ENCODE measurements at places on chromosomes 16 and 17. TPM values are rescaled to one million over a fixed set of nuclear protein-coding genes. Genes with fewer than 3 reads are reported as not detected.

PROCA1 gene
- polyA plus RNA-seq = 0.51 TPM

- no peak for DNase-seq
Measured at GRCh38 chr17:38463451-38463858, 35.2 kb downstream of the ARHGAP23 start.

- DNase-seq = no peak
Measured at GRCh38 chr16:48539485-48540221, 70.3 kb downstream of the N4BP1 start.

GRCh38 chr17:77790143-77790829, 168.2 kb upstream of the TNRC6C start:
- no peak for DNase-seq

TMEM235 gene
- polyA plus RNA-seq = not detected

DNA sequence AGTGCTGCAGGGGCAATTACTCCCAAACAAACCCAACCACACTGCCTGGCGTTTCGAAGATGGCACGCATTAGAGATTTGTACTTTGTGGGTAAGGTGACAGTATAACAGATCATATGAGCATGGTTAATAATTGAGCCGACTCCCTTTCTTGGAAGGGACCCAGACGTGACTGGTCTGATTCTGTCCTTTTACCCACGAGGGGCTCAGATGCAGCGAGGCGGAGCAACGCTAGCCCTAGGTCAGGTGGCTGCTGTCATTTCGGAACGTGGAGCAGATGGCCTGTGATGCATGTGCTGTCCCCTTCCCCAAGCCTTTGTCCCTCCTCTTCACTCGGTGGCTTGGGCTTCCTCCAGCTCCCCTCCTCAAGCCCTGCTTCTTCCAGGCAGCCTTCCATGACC, 84.2 kb downstream of the SNX29 start:
- no peak for DNase-seq

PKMYT1 gene
- 1.2 TPM for polyA plus RNA-seq

GRCh38 chr17:73863761-73864535, 219.7 kb upstream of the SDK2 start:
- no peak for DNase-seq

DNA sequence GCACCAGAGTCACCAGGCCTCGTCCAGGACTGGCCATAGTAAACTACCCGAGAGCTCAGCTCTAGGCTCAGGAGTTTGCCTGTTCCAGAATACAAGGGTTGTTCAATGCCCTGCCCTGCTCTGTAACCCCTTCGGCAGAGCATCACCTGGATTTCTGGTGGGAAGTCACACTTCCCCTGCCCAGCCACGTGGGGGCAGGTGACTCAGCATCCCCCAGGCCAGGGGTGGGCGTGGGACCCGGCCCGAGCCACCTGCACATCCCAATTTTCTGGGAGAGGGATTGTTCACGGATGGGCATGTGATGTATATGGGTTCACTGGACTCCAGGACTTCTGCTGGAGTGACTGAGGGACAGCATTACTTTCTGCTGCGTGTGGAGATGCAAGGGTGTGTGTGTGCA, 25.8 kb downstream of the COX4I1 start:
- DNase-seq = no peak

All from AG04450 (cell line).